Dorsolateral prefrontal cortex (tissue), 122 donors: ENCODE measurements at places on chromosomes 7 and 10. TPM values are rescaled to one million over a fixed set of nuclear protein-coding genes. Genes with fewer than 3 reads are reported as not detected.

CCAR1 gene
- total RNA-seq, result 62.6 TPM

STEAP2 gene
- 67.8 TPM for total RNA-seq

EGR2 gene
- 0.78 TPM for total RNA-seq

GTPBP4 gene
- total RNA-seq, result 24.7 TPM

CCSER2 gene
- total RNA-seq, result 126 TPM

CDK1 gene
- 0.50 TPM for total RNA-seq

DYDC2 gene
- total RNA-seq, result 1.0 TPM

ZMIZ1 gene
- total RNA-seq, result 108 TPM

CYP26C1 gene
- 0.39 TPM for total RNA-seq

EPDR1 gene
- total RNA-seq, result 75.2 TPM

NPY4R gene
- not detected for total RNA-seq

FBXL13 gene
- 6.1 TPM for total RNA-seq

TDRD1 gene
- total RNA-seq, result 0.88 TPM

HOXA3 gene
- not detected for total RNA-seq

OR6B1 gene
- not detected for total RNA-seq

CAV1 gene
- total RNA-seq, result 25.2 TPM

DHTKD1 gene
- total RNA-seq, result 30.9 TPM

PHYHIPL gene
- total RNA-seq, result 165 TPM

CALHM3 gene
- total RNA-seq, result not detected

DYNC1I1 gene
- 146 TPM for total RNA-seq

MOGAT3 gene
- not detected for total RNA-seq

SERPINE1 gene
- total RNA-seq, result 1.4 TPM

AOC1 gene
- not detected for total RNA-seq

KLF14 gene
- total RNA-seq, result not detected

FOXP2 gene
- 19.5 TPM for total RNA-seq

ZNF92 gene
- 11.1 TPM for total RNA-seq

ZNF783 gene
- 20.1 TPM for total RNA-seq

CFAP43 gene
- 6.5 TPM for total RNA-seq

CYP3A7 gene
- not detected for total RNA-seq

SFRP4 gene
- total RNA-seq, result 0.63 TPM

ZNF398 gene
- 26.7 TPM for total RNA-seq

SLC29A3 gene
- 9.3 TPM for total RNA-seq

AGR2 gene
- not detected for total RNA-seq

OIT3 gene
- total RNA-seq, result 0.43 TPM

FBXO24 gene
- 1.1 TPM for total RNA-seq

ZNF365 gene
- 83.6 TPM for total RNA-seq

SPDYE1 gene
- total RNA-seq, result not detected

ZNF107 gene
- total RNA-seq, result 7.4 TPM

NOS3 gene
- total RNA-seq, result 13.2 TPM

VAX1 gene
- total RNA-seq, result 2.6 TPM

RNF148 gene
- total RNA-seq, result 5.8 TPM

PMS2 gene
- total RNA-seq, result 28.2 TPM

PRSS37 gene
- total RNA-seq, result not detected

GNAT3 gene
- not detected for total RNA-seq

OR2A7 gene
- total RNA-seq, result 0.41 TPM

AKR1C8 gene
- total RNA-seq, result not detected

DDIT4 gene
- 407 TPM for total RNA-seq

PRPS1L1 gene
- not detected for total RNA-seq

FLNC gene
- total RNA-seq, result 7.5 TPM

TMEM176A gene
- total RNA-seq, result 10.8 TPM

PPP1R17 gene
- 0.92 TPM for total RNA-seq

KCP gene
- total RNA-seq, result 1.3 TPM

GPR37 gene
- 57.9 TPM for total RNA-seq

LRRD1 gene
- 0.97 TPM for total RNA-seq

AKR1C1 gene
- 16.5 TPM for total RNA-seq

NEUROD6 gene
- 16.9 TPM for total RNA-seq

BCL7B gene
- 52.8 TPM for total RNA-seq

CALML3 gene
- not detected for total RNA-seq
